HS-27A (cell line): ENCODE measurements at places on chromosomes 12 and 14.

- no peak for DNase-seq
These were observed 693 bp downstream of the CBX5 start for GRCh38 chr12:54279227-54279631.

- no peak for DNase-seq
These were observed 34.7 kb downstream of the BCL11B start for GRCh38 chr14:99237288-99237687.

- no peak for DNase-seq
These were observed 32.5 kb downstream of the PSMC1 start for GRCh38 chr14:90288651-90289355.

GRCh38 chr14:100303179-100303578 is 3.1 kb downstream of the SLC25A29 start:
- no peak for DNase-seq

DNA sequence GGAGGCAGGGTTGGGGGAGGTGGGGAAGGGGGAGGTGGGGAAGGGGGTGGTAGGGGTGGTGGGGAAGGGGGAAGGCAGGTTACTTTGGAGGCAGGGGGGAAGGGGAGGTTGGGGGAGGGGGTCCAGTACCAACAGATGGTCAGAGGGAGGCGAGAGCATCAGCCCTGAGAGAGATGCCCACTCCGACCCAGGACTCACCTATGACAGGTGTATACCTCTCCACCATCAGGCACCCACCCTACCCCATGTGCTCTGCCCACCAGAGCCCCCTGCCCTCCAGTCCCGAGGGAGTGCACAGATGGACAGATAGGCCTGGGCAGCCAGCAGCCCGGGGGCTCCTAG is 18.6 kb downstream of the JAG2 start:
- no peak for DNase-seq

GRCh38 chr12:74849801-74850200 is 312.2 kb downstream of the ATXN7L3B start:
- DNase-seq: no peak

DNA sequence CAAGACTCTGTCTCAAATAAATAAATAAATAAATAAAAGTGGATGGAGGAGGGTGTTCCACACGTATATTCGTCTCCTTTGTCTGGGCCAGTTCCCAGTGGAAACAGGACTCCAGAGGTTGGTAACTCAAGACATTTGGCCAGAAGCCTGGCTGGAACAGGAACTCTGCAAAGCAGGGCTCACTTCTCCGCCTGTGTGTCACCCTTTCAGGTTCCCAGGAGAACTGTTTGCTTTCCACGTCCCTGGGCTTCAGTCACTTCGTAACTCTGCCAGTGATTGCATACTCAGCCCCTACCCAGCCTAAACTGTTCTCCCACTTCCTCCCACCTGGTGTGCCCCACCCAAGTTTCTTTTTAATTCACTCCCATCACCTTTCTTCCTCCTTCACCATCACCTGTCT is 7.0 kb upstream of the UBE2N start:
- no peak for DNase-seq

- DNase-seq: no peak
These were observed 448.5 kb downstream of the TMEM121 start for GRCh38 chr14:105974902-105975301.

GRCh38 chr12:70190262-70191010 is 52.8 kb upstream of the CNOT2 start:
- DNase-seq: peak; percentile 15

- no peak for DNase-seq
These were observed 122.9 kb upstream of the TMEM132D start for GRCh38 chr12:130026608-130027176.

GRCh38 chr14:67127174-67127573 is 62.1 kb upstream of the GARIN2 start:
- no peak for DNase-seq

DNA sequence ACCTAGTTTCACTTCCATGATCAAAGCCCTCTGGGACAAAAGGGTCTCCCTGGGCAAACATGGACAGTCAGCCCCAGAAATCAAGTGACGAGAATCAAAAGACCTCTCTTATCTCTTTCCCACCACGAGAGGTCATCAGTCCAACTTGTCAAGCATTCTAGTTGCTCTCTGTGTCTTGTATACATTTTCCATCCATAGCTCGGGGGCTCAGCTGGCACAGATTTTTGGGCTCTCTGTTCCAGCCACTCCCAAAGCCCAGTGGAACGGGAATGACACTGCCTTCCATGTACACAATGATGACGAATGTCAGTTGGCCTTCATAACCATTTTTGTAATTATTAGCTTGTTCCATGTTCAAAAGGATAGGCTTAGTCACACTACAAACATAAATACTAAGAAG is 29.7 kb downstream of the NOS1 start:
- DNase-seq: no peak

DNA sequence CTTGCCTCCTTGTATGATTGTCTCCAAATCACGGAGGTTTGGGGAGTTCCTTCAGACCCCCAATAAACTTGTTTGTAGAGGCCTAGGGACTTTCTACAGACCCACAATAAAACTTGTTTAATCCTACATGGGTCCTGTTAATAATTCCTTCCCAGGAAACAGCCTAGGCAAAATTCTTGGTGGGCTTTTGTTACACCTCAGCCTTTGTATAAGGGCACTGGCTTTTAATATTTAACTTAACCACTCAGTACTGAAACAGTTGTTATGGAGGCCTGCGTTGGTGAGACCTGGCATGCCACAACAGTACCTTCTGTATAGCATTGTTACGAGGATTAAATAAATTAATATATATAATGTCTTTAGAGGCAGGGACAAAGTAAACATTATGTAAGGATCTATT is 32.7 kb upstream of the FAR2 start:
- DNase-seq: no peak
